ENCODE measurements at places on chromosomes 6 and 20.
A peak's percentile ranks its signal among the peaks of the same experiment; 100 is the strongest.

- no peak for DNase-seq
Observed at GRCh38 chr20:208942-209566, 18.0 kb upstream of the DEFB129 start.

- DNase-seq, result no peak
Observed at GRCh38 chr6:131381709-131382093, 191.3 kb upstream of the ARG1 start.

GRCh38 chr6:163023700-163024099 lies 295.9 kb downstream of the PACRG start:
- DNase-seq, result no peak

- no peak for DNase-seq
Observed at GRCh38 chr6:116118608-116119007, 7.3 kb downstream of the COL10A1 start.

GRCh38 chr20:58033026-58033536 lies 195.4 kb downstream of the ANKRD60 start:
- no peak for DNase-seq

DNA sequence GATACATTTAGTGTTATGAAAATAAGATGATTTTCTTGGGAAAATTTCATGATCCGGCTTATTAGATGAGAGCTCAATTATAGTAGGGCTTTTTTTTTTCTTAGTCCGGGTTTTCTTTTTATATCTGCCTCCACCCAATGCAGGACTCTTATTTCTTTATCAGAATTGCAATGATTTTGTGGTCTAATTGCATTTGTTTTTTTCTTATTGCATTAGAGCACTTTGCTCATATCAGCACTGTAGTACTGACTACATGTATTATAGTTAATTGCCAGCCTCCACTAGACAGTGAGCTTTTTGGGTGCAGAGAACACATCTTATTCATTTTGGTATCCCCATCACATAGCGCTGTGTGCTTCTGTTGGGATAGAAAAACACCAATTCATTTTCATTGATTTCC lies 50.0 kb downstream of the FBXO5 start:
- DNase-seq, result no peak

GRCh38 chr6:114194362-114195026 lies 148.3 kb downstream of the HS3ST5 start:
- DNase-seq, result peak; percentile 49

Measured in stomach (tissue), 19 donors.